ENCODE measurements at places on chromosomes 4 and X.

- peak; percentile 41 for DNase-seq
These were observed 186.8 kb downstream of the TMA16 start for GRCh38 chr4:163681208-163681821.

DNA sequence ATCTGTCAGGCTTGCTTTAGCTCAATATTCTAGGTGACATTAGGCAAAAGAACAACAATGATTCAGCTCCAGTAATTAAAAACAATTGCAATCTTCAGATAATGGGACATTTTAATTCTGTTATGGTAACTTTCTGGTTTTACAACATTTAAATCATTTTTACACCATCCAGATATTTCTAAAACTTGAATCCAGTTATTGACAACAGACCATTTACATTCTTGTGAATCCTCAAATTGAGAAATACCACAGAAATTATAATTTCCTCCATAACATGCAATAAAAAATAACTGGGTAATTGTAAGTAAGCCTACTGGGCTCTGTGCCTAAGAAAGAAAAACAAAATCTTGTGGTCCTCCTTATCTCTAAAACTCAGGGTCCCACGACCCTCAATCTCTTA lies 195.0 kb upstream of the S100G start:
- no peak for DNase-seq

- DNase-seq, result no peak
These were observed 91.6 kb upstream of the GNPDA2 start for GRCh38 chr4:44817930-44818329.

DNA sequence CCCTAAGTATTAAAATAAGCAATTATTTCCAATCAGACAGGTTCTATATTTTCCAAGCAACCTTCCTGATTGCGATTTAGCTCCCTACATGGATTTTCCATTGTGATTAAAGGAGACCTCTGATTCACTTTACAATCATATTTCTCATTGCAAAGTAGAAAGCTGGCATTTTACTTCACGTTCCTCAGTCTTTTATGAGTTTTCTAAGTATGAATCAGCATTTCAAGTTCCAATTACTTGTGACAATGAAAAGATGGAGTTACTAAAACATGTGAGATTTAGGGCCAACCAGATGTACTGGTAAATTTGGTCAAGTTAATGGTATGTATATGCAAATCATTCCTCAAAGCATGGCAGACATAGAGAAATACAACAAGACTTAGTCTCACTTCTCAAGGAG lies 206.2 kb downstream of the KCNIP4 start:
- no peak for DNase-seq

DNA sequence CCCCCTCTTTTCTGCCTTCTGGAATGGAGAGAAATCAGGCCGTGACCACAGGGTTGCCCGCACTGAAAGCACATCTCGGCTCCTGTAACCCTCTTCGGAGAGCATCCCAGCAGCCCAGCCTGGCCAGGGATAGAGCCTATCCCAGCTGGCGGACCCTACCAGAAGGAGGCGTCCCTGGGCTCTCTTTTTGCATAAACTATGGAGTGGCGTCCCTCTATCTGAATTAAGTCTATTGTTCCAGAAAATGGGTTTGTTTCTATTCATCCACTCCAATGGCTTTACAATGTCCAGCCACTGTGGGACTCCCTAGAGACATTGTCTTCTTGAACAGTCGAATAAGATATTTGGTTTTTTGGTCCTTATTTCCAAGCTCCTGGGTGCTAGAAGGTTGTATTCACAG lies 689 bp upstream of the NHSL2 start:
- DNase-seq, result no peak

DNA sequence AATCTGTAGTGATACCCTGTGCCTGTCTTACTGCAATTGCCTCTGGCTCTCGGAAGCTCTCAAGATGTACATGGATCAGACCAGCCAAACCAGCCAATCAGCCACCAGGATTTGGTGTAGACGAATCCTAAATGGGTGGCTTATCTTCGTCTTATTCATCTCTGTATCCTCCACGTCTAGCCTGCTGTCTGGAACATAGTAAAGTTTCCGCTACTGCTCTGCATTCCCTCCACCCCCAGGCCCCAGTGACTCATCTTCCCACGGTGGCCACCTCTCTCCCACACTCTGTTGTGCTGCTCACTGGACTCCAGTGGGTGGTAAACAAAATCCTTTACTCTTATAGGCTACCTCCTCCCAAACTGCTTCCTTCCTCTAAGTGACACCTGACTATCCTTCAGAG lies 37.8 kb downstream of the SEPTIN6 start:
- DNase-seq, result no peak

- DNase-seq, result no peak
These were observed 431.6 kb downstream of the GABRG1 start for GRCh38 chr4:45692131-45692735.

DNA sequence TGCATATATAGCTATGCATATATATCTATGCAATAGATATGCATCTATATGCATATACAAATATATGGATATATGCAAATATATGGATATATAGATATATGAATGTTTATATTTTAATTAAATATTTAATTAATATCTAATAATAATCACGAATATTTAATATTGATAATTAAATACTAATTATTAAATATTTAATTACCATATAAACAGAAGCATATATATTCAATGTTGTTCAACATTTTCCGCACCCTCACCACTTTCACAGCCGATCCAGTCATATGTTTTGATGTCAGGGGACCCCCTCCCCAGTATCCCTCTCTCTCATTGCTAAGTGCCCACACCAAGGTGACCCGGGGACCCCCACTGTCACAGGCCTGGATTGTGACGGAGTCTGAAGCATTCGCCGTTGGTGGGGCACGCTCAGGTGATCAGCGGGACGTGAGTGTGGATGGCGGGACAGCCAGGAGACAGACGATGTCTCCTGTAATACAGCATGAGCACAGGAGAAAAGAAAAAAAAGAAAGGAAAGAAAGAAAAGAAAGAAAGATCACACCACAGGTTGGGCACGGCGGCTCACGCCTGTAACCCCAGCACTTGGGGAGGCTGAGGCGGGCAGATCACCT lies 199.7 kb downstream of the CRLF2 start:
- no peak for DNase-seq

DNA sequence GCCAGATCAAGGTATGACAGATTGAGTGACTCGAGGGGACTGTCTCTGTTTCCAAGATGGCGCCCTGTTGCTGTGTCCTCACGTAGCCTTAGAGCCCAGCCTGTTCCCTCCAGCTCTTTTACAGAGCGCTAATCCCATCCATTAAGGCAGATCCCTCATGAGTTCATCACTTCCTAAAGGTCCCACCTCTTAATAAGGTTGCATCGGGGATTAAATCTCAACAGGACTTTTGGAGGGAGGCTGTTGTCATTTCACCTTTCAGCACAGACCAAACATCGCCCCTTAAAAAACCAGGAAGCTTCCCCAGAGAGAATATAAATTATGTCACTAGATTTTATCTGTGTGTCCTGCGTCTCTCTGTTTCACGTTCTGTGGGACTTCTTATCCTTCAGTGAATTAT lies 32.6 kb upstream of the DHRSX start:
- no peak for DNase-seq

DNA sequence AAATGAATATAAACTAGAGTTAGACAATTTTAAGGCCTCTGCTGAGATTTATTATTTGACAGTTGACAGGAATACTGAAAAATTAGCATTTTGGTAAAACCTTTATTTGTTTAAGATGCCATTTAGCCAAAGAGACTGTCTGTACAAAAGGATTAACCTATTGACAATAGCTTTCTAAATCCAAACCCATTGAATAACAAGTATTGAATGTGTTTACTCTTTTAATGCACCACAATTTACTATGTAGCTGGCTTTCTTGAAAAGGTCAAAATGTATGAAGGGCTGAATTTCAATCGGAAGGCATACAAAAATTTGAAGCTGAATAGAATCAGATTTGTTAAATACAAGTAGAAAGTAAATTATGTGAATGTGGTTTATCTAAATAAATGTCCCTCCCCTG lies 374.5 kb downstream of the TEX13C start:
- DNase-seq, result no peak

- no peak for DNase-seq
These were observed 42.1 kb upstream of the HOPX start for GRCh38 chr4:56723201-56723605.

- DNase-seq, result no peak
These were observed 168.9 kb downstream of the ZNF674 start for GRCh38 chrX:46376246-46376885.

DNA sequence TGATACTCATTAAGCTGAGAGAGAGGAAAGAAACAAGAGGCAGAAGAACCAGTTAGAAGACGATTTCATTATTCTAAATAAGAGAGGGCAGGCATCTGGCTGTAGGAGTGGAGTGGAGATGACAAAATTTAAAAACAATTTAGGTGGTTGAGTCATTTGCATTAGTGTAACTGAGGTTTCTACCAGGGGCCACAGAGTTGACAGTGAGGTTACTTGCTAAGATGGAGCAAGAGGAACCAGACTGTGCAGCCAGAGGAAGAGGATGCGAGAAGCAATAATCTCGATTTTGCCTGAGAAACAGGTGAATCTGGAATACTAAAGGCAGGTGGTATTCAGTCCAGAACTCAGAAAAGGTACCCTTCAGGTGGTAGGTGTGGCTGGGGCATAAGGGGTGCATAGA lies 491.9 kb downstream of the MID1IP1 start:
- no peak for DNase-seq
